ENCODE measurements at places on chromosomes 4 and X.

DNA sequence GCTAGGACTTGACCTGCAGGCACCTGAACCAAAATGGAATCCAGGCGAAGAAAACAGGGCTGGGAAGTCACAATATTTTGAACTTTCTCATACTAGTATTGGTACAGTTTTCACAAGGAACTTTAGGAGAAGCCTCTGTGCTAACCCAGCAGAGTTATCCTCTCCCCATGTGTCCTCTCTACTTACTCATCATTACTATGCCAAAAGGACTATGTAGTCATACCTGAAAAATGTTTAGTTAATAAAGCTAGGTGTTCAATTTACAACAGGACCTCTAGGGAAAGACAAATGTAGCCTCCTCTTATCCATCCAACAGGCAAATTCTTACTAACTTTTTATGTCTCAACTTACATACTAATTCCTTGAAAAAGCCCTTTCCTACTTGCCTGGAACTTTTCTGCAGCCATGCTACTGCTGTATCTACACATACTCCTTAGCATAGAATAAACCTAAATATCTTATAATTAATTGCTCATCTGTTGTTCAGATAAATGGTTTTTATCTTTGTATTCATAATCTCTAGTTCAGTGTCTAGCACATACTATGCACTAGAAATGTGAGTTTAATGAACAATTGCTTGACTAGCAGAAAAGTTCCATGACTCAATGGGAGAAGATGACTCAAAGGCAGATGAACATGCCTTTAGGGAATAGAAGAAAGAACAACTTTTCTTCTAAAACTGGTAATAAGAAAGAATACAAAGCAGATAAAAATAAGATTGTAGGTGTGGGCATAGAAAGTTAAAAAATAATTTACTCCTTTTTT is 215.5 kb upstream of the VEGFC start:
- DNase-seq: no peak

GRCh38 chr4:112156553-112156952 is 11.3 kb downstream of the FAM241A start:
- DNase-seq: no peak

GRCh38 chr4:40553995-40554394 is 75.7 kb downstream of the RBM47 start:
- DNase-seq: no peak

GRCh38 chrX:16113978-16114565 is 9.3 kb upstream of the GRPR start:
- no peak for DNase-seq

DNA sequence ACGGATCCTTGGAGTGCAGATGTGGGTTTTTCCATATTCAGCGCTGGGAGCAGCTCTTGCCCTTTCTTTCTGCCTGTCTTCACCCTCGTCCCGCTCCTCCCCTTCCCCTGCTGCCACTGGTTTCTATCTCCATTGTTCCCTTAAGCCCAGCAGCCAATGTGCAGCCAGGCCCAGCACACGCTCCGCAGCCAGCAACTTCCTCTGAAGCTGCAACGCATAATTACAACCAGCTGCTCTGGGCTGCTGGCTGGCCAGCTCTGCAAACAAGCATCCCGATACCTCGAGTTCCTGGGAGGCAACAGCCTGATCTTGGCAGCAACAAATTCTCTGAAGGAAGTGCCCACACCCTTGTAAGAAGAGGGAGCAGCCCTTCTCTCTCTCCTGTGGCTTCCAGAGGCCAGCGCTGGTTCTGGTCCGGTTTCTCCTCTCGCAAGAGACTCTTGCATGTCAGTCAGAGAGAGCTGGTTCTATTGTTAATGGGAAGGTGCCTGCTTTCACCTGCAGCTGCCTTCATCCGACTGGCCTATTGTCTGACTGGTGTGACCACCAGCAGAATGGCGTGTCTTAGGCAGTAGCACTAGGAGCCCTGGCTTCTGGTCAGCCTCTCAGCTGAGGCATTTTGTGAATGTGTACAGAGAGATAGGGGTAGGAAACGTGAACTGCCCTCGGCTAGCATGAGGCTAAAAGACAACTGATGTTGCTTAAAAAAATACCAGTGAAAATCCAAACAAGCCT is 83.8 kb upstream of the MAML3 start:
- DNase-seq: no peak

DNA sequence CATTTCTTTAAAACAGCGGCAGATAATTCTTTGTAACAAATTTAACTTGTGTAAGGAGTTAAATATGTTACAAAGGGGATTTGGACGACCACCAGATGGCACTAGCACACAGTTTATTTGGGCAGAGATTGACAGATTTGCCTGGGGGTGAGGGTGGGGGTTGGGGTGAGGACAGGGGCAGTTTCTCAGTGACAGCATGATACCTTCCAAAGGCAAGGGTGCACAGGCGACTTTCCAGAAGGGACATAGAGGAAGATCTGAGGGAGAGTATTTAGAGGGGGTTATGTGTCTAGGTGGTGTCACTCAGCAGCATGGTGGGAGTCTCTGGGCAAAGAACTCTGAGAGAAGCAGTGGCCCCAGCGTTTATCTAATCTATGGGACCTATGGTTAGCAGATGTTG is 9.6 kb upstream of the TMA16 start:
- DNase-seq: peak; percentile 30

- DNase-seq: no peak
These were observed 30.7 kb upstream of the ZNF280C start for GRCh38 chrX:130299279-130300009.

DNA sequence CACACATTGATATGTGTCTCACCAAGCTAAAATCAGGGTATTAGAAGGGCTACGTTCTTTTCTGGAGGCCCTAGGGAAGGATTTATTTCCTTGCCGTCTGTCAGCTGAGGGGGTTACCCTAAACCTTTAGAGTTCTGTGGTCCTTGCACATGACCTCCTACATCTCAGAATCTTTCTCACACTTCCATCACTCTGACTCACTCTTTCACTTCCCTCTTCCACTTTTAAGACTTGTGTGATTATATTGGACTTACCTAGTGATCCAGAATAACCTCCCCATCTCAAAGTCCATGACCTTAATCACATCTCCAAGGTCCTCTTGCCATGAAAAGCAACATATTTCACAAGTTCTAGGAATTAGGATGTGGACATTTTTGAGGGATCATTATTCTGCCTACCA is 53.6 kb upstream of the FUNDC1 start:
- DNase-seq: no peak

- DNase-seq: no peak
These were observed 6.8 kb downstream of the IL9R start for GRCh38 chrX:156004256-156004655.

GRCh38 chr4:173522160-173522950 is 7.7 kb downstream of the HAND2 start:
- DNase-seq: no peak

- DNase-seq: no peak
These were observed 1203.1 kb downstream of the PCDH18 start for GRCh38 chr4:136329042-136329662.

- DNase-seq: no peak
These were observed 23.6 kb downstream of the SH3KBP1 start for GRCh38 chrX:19863857-19864223.

DNA sequence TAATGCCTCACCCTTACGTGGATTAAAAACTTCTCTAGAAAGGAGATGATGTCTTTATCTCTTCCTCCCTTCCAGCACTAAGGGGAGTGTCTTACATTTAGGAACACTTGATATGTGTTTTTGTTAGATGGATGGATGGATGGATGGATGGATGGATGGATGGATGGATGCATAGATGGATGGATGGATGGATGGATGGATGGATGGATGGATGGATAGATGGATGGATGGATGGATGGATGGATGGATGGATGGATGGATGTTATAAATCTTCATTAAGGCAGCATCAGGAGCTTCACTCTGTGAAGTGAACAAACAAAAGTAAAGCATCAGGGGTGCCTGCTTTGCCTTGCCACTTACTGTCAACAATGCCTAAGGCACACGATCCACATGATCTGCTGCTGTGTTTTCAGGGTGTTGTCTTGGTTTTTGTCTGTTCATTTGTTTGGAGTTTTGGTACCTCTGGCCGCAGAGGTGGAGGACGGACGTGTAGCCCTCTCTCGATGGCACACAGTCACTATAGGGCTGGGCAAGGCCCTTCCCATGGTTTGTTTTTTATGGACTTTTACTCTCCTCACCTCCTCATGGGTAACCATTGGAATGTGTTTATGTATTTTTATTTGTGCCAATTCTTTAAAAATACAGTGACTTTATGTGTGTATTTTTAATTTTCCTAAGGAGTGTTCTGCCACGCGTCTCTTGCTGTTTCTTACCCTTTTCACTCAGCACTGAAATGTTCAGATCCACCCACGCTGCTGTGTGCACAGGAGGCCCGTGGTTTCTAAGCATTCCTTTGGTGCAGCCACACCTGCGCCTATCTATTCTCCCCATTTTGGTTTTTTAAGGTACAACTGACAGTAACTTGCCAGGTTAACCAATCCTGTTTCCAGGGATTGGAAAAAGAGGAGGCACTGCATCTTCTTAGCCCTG is 91.8 kb upstream of the ENPP6 start:
- DNase-seq: no peak

DNA sequence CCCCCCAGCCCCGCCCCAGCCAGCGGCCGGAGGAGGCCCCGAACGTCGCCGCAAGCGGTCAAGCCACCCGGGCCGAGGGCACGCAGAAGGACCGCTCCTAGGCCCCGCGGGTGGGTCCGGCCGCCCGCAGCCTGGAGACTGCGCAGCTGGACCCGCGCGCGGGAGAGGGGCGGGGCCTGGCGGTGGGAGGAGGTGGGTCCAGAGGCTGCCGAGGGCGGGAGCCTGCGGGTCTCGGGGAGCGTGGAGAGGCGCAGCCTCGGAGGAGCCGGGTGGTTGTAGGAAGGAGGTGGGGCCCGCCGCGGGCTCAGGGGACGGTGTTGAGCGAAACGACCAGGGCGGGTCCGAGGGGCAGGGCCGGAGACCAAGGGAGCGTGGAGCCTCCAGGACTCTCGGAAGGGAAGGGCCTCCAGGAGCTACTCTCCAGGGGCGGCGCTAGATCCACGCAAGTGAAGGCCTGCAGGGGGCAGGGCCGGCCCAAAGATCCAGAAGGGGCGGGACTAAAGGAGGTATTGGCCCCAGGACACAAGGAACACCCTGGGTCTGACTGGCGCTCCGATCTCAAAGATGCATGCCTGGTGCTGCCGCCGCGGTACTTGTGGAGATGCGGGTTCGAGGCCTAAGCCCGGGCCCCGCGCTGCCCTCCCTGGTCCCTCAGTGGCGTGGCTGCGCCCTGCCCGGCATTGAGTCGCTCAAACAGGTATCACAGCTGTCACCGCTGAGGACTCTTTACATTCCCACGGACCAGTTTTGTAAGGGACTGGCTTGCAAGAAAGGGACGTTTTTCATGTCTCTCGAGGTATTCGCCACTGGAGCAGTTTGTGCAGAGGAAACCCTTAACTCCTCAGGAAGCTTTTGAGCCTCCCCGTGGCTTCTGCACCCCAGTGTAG is 5.9 kb downstream of the TIMM17B start:
- DNase-seq: peak; percentile 51

DNA sequence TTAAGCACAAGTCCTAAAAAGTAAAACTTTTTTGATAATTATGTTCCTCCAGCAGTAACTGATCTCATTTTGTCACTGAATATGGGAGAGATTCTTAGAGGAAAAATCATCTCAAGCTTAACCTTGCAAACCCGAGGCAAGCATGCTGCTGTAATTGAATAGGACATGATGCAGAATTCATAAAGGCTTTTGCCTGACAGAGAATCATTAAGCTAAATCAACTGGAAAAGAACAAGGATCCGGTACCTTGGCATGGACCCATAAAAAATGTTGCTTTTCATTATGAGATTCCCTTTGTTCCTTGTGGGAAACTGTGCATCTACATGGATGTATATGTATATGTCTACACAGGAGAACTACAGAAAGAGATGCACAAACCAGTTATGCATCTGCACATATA is 149.1 kb downstream of the PAPSS1 start:
- DNase-seq: no peak

DNA sequence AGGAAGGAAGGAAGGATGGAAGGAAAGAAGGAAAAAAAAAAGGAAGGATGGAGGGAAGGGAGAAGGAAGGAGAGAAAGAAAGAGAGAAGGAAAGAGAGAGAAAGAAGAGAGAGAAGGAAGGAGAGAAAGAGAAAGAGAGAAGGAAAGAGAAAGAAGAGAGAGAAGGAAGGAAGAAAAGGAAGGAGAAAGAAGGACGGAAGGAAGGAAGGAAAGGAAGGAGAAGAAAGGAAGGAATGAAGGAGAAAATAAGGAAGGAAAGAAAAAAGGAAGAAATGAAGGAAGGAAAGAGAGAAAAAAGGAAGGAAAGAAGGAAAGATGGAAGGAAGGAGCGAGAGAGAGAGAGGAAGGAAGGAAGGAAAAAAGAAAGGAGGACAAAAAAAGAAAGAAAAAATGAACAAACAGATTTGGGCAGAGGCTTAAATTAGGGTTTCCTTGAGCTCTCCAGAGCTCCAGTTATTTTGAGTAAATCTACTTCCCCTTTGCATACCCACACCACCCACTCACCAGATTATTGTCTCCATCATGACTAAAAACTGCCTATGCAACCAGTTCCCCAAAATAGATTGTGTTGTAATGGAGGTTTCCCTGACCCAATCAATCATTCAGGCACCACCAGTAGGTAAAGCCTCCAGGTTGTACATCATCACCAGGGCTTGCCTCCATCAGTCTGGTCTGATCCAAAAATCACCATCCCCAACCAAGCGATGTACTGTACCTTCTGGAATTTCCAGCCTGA is 1722.9 kb upstream of the PCDH10 start:
- DNase-seq: no peak

DNA sequence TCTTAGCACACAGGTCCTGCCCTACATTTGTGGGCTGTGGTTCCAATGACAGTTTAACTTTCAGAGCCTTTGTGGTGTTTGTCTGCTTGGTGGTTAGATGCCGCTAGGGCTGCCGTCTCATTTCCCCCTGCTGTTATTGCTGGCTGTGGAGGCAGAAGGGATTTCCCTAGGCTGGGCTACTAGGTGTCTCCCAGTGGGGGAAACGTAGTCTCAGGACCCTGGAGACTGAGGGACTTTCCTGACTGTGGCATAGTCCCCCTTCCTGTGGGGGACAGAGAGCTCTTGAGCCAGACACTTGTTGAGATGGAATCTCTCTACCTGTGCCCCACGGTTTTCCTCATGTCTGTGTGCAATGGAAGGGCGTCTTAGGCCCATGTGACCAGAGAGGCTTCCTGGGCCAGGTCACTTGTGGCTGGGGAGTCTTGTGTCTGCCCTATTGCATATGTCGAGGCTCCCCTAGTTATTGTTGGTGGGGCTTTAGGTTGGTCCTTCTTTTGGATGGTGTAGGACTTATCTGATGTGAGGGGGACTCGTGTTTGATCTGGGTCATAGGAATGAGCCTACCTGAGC is 68.2 kb downstream of the ARHGAP10 start:
- peak; percentile 11 for DNase-seq

DNA sequence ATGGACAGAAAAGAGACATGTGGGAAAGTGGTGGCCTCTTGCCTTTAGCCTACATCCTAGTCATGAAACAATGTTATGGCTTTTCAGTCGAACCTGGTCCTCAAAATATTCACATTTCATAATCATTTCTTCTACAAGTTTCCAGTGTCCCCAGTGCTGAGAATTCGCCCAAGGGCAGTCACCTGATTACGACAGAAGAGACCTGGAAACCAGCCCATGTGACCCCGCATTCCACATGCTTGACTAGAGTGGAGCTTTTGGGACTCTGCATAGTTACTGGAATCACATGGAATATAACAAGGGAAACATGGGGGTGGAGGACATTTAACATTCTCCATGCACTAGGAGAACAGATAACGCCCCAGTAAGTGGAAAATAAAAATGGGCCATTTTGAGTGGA is 100.1 kb downstream of the PPARGC1A start:
- no peak for DNase-seq
